A549 treated with Hydrocortisone at 1 μM for 4 hours (cell line): ENCODE measurements at places on chromosomes 7 and 10. TPM values are rescaled to one million over a fixed set of nuclear protein-coding genes. Genes with fewer than 3 reads are reported as not detected.

Gene SFR1
- 13.4 to 18.3 TPM (median 14.7 TPM) in 5 replicates for total RNA-seq

Gene LLCFC1
- not detected in 5 replicates for total RNA-seq

Gene PTN
- not detected in 5 replicates for total RNA-seq

Gene TDRD1
- total RNA-seq = not detected in 5 replicates

Gene HNRNPA2B1
- total RNA-seq = 1,094 to 1,714 TPM (median 1,179 TPM) in 5 replicates

Gene WEE2
- not detected in 5 replicates for total RNA-seq
